ENCODE measurements at places on chromosomes 3 and 15. TPM values are rescaled to one million over a fixed set of nuclear protein-coding genes. Genes with fewer than 3 reads are reported as not detected.

- no peaks in the 10 kb centered on the region for H3K36me3 ChIP-seq
- H3K27me3 ChIP-seq, result no peaks in the 10 kb centered on the region
- no peak overlapping the region for H3K4me3 ChIP-seq
- peaks cover 16% of the 10 kb centered on the region for H3K4me1 ChIP-seq
- no peak for DNase-seq
Observed at GRCh38 chr3:189685291-189685690, 54.1 kb downstream of the TP63 start.

- no peak for DNase-seq
- H3K36me3 ChIP-seq, result peaks cover 2% of the 10 kb centered on the region
- no peak overlapping the region for H3K27ac ChIP-seq
Observed at GRCh38 chr3:149655826-149656574, 1.8 kb downstream of the WWTR1 start.

GRCh38 chr3:131840156-131840797, 194.5 kb downstream of the CPNE4 start:
- DNase-seq, result no peak
- H3K27me3 ChIP-seq, result no peaks in the 10 kb centered on the region
- no peaks in the 10 kb centered on the region for H3K36me3 ChIP-seq

NTRK3 gene
- 1.6 TPM for total RNA-seq

ZPLD1 gene
- total RNA-seq, result not detected

ATP13A5 gene
- not detected for total RNA-seq

CASR gene
- total RNA-seq, result not detected

CHAC1 gene
- total RNA-seq, result 8.4 TPM

Data from activated CD4-positive, alpha-beta T cell treated with anti-CD3 and anti-CD28 coated beads, Interleukin-2, amount 10 ng/mL, durations not matched to agents 24 days and 14 days (primary cell).